ENCODE measurements at places on chromosomes 6 and 20.

GRCh38 chr20:43925801-43926200 lies 11.1 kb downstream of the TOX2 start:
- no peak for DNase-seq

DNA sequence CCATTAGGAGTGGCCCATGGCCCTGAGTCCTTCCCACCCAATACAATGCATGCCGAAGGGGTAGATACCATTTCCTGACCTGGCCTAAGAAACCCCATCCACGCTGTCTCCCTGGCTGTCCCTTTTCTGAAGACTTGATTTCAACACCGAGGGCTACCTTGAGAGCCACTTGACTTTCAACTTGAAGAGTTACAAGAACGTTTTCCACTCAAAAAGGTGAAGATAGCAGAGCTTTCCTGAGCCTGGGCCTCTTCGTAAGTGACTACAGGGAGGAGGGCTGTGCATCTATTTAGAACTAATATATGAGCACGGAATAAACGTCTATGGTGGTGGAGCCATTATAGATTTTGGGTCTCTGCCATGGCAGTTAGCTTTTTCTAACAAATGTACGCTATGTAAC lies 14.4 kb upstream of the PPP1R14C start:
- no peak for DNase-seq

DNA sequence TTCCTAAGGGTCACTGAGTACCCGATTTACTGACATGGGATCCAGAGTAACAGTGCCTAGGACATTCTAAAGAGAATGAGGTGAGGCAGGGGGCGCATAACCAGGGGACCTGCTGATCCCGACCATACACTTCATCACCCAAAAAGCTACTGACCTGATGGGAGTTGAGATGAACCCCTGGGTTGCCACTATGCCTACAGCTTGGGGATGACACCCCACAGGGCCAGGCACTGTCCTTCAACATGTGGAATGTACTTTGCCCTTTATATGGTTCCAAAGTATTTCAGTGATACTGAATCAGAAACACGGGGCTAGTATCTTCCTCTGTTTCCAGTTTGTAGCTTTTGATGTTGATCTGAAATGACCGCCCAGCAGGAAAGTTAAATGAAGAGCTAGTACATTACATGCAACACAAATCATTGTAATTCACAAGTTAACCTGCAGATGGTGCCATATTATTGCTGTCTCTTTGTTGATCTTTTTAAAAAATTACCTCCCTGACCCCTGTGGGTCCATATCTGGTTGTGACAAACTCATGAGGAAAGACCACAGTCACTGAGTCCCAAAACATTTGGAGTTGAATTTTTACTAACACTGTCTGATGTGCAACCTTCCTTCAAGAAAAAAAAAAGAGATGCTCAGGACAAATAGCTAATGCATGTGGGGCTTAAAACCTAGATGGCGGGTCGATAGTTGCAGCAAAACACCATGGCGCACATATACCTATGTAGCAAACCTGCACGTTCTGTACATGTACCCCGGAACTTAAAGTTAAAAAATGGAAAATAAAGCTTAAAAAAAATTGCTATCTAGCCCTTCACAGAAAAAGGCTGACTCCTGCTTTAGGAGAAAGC lies 42.7 kb upstream of the GCNT2 start:
- peak; percentile 46 for DNase-seq

- no peak for DNase-seq
Observed at GRCh38 chr6:37931066-37931465, 111.5 kb downstream of the ZFAND3 start.

GRCh38 chr6:14589175-14589574 lies 471.6 kb downstream of the CD83 start:
- no peak for DNase-seq

- DNase-seq: no peak
Observed at GRCh38 chr6:43123461-43124314, 47.4 kb upstream of the SRF start.

DNA sequence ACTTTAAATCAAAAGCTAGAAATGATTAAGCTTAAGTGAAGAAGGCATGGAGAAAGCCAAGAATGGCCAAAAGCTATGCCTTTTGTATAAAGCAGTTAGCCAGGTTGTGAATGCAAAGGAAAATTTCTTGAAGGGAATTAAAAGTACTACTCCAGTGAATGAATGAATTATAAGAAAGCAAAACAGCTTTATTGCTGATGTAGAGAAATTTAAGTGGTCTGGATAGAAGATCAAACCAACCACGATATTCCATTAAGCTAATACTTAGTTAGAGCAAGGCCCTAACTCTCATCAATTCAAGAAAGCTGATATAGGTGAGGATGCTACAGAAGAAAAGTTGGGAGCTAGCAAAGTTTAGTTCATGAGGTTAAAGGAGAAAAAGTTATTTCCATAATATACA lies 988.5 kb upstream of the ADGRB3 start:
- no peak for DNase-seq

DNA sequence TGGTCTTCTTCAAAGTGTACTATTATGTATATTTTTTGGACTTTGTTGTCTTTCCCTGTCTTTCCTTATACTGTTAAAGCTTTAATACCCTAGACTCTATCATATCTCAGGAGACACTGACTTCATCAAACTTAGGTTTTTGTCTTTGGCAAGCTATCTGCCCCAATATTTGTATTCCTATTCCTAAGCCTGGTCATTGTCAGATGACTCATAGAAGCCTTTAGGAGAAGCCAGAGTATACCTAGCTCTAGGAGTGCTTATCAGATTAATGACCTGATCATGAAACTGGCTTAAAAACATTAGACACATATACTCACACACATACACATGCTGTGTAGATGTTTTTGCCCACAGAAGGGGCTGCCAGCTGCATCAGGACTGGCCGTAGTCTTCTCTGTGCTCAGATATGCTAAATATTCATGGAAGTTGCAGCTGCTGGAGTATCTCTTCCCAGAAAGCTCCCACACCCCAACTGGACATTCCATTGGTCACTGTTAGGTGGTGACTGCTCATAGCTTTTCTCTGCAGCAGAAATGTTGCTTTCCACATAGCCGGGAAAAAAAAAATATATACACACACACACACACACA lies 102.0 kb downstream of the ANKS1A start:
- no peak for DNase-seq

Measured in CD4-positive, alpha-beta T cell treated with Interleukin-21 for 1 hour (primary cell).